ENCODE measurements at places on chromosomes 13 and 19.

DNA sequence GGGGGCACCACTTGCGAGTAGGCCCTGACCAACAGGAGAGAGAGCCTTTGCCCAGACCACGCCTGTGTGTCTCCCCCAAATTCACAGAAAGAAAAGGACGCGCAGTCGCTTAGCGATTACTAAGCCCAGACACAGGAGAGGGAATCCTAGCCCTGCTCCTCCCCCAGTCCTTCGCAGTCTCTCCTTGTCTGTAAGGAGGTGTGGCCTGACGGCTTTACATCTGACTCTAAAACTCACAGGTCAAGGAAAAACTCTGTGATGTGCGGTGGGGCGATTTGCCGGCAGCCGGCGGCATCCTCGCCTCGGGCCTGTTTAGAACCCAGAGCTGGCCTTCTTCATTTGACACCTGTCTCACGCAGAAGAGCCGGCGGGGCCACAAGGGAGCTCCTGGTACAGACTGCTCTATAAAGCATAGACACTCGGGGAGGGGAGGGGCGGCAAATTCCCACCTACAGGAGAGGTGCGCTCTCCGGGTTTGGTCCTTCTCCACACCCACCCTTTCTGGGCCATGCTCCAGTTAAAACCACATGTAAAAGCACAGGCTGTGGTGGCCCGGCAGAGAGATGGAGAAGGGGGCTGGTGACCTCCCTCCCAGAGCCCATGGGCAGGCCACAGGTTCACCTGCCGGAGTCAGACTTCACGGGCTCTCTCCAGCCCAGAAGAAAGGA, 17.8 kb downstream of the GPR12 start:
- peaks cover 35% of the 10 kb centered on the region for H3K27me3 ChIP-seq
- H3K4me3 ChIP-seq = no peak overlapping the region
- H3K36me3 ChIP-seq = no peaks in the 10 kb centered on the region
- H3K4me1 ChIP-seq = no peaks in the 10 kb centered on the region
- no peak overlapping the region for H3K27ac ChIP-seq

GRCh38 chr19:4763021-4763420, 28.5 kb upstream of the FEM1A start:
- peaks cover 30% of the 10 kb centered on the region for H3K27me3 ChIP-seq
- no peak overlapping the region for H3K27ac ChIP-seq
- peaks cover 6% of the 10 kb centered on the region for H3K36me3 ChIP-seq
- no peak overlapping the region for H3K4me3 ChIP-seq

DNA sequence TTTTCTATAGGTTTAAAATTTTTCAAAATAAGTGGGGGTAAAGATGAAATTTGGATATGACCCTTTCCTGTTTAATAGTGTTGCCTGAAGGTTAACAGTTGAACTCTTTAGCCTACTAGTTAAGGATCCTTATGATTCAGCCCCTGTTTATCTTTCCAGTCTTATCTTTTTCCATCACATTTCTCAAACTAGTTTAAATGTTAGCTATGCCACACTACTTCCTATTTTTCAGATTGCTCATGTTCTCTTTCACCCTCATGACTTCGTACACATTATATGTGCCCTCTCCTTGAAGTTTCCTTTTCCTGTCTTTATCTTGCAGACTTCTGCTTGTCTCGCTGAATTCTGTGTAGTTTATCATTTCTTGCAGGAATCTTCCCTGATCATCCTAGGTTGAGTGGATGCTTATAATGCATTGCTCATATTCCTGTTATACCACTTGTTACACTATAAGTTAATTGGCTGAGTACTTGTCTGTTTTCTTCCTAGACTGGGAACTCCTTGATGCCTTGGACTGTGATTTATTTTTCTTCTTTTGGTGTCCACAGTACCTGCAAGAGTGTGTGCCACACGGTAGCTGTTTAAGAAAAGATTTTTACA, 86.7 kb downstream of the FNDC3A start:
- peaks cover 14% of the 10 kb centered on the region for H3K4me1 ChIP-seq
- peaks cover 6% of the 10 kb centered on the region for H3K36me3 ChIP-seq
- H3K27me3 ChIP-seq = no peaks in the 10 kb centered on the region
- peak overlapping the region; percentile 3 for H3K27ac ChIP-seq
- no peak for DNase-seq

DNA sequence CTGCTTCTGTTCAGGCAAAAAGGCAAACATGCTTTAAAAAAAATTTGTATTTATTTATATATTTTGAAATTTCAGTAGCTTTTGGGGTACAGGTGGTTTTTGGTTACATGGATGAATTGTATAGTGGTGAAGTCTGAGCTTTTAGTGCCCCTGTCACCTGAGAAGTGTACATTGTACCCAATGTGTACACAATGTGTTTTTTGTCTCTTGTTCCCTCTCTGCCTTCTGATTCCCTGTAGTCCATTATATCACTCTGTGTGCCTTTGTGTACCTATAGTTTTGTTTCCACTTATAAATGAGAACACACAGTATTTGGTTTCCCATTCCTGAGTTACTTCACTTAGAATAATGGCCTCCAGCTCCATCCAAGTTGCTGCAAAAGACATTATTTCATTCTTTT, 77.4 kb downstream of the PDS5B start:
- no peak for DNase-seq
- H3K4me1 ChIP-seq = no peaks in the 10 kb centered on the region
- no peak overlapping the region for H3K4me3 ChIP-seq
- no peak overlapping the region for H3K27ac ChIP-seq
- H3K27me3 ChIP-seq = no peaks in the 10 kb centered on the region

DNA sequence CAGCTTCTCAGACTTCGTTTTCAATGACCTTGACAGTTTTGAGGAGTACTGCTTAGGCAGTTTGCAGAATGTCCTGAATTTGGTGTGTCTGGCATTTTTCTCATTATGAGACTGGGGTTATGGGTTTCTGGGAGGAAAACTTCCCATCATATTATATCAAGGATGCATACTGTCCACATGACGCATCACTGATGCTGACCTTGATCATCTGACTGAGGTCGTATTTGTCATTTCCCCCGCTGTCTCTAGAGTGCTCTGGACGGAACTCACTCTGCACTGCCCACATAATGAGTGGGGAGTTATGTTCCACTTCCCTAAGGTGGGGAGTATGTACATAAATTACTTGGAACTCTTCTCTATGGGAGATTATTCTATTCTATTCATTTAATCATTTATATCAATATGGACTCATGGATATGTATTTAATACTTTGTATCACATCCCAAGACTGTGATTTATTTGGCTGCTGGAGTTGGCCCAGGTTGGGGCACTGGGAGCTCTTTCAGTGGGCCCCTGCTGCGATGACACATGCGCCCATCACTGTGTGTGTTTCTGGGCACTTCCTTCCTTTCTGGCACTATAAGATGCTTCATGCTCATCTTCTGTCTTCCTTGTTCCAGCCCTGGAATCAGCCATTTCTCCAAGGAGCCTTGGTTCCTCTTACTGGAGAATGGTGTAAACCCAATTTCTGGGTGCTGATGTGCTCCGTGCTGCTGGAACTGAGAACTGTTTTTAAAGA, 138.6 kb downstream of the MIPEP start:
- H3K4me3 ChIP-seq = peak overlapping the region; percentile 6
- H3K27ac ChIP-seq = peak overlapping the region; percentile 27
- no peak for DNase-seq
- peaks cover 37% of the 10 kb centered on the region for H3K4me1 ChIP-seq
- H3K27me3 ChIP-seq = no peaks in the 10 kb centered on the region

GRCh38 chr19:15934332-15935078, at the start of gene CYP4F11:
Gene CYP4F11 (minus strand): TSS chr19:15934529. CDS start chr19:15934408, 121 bp downstream.
- H3K36me3 ChIP-seq = no peaks in the 10 kb centered on the region
- peaks cover 13% of the 10 kb centered on the region for H3K27me3 ChIP-seq
- DNase-seq = peak; percentile 72

GRCh38 chr13:108932196-108932595, 302.8 kb downstream of the MYO16 start:
- no peak overlapping the region for H3K4me3 ChIP-seq
- H3K36me3 ChIP-seq = no peaks in the 10 kb centered on the region
- no peaks in the 10 kb centered on the region for H3K27me3 ChIP-seq
- peaks cover 7% of the 10 kb centered on the region for H3K4me1 ChIP-seq
- no peak for DNase-seq

DNA sequence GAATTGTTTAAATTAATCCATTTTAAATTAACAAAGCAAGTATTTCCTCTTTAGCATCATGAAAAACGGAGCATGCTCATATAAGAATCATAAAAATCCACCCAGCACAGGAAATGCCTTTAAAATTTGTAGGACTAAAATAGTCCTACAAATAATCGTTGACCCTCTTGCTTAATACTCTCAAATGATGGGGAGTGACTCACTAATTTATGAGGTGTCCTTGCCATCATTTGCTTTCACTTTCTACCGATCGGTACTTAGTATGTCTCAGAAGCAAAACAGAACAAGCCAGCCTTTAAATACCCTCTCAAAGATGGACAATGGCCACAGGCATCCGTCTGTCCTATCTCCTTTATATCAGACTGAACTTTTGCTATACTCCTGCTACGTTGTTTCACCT, 97.2 kb downstream of the SUCLA2 start:
- no peak for DNase-seq
- no peaks in the 10 kb centered on the region for H3K27me3 ChIP-seq
- H3K4me1 ChIP-seq = no peaks in the 10 kb centered on the region
- H3K4me3 ChIP-seq = no peak overlapping the region
- H3K27ac ChIP-seq = no peak overlapping the region
- H3K36me3 ChIP-seq = no peaks in the 10 kb centered on the region

GRCh38 chr19:31352296-31352781, 3.1 kb upstream of the TSHZ3 start:
- H3K4me1 ChIP-seq = no peaks in the 10 kb centered on the region
- no peaks in the 10 kb centered on the region for H3K27me3 ChIP-seq
- no peak overlapping the region for H3K4me3 ChIP-seq
- peaks cover 9% of the 10 kb centered on the region for H3K36me3 ChIP-seq

- no peaks in the 10 kb centered on the region for H3K4me1 ChIP-seq
- no peaks in the 10 kb centered on the region for H3K27me3 ChIP-seq
- no peak for DNase-seq
- H3K27ac ChIP-seq = no peak overlapping the region
- no peak overlapping the region for H3K4me3 ChIP-seq
Measured at GRCh38 chr13:74074723-74075122, 59.5 kb downstream of the KLF12 start.

GRCh38 chr13:100715604-100716003, 41.0 kb upstream of the TMTC4 start:
- DNase-seq = no peak
- no peaks in the 10 kb centered on the region for H3K36me3 ChIP-seq
- no peak overlapping the region for H3K4me3 ChIP-seq

DNA sequence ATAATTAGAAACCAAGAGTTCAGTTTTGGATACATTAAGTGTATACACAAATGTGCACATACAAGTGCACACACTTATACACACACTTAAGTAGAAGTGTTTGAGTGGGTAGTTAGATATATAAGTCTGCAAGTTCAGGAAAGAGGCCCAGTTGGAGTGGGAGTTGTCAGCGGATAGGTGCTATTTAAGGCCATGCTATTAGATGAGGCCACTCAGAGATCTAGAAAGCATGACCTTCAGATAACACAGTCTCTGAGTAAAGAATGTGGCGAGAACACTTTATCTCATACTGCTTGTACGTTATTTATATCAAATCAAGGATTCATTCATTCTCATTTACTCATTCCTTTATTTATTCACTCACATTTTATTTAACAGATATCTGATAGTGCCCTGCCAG, 206.2 kb downstream of the POSTN start:
- no peaks in the 10 kb centered on the region for H3K36me3 ChIP-seq
- DNase-seq = no peak
- no peak overlapping the region for H3K4me3 ChIP-seq
- H3K27me3 ChIP-seq = peaks cover 8% of the 10 kb centered on the region
- H3K27ac ChIP-seq = no peak overlapping the region

GRCh38 chr19:38838986-38839761, 7.6 kb upstream of the ECH1 start:
- no peak for DNase-seq
- peak overlapping the region; percentile 92 for H3K27ac ChIP-seq
- H3K27me3 ChIP-seq = no peaks in the 10 kb centered on the region
- peak overlapping the region; percentile 36 for H3K4me3 ChIP-seq

DNA sequence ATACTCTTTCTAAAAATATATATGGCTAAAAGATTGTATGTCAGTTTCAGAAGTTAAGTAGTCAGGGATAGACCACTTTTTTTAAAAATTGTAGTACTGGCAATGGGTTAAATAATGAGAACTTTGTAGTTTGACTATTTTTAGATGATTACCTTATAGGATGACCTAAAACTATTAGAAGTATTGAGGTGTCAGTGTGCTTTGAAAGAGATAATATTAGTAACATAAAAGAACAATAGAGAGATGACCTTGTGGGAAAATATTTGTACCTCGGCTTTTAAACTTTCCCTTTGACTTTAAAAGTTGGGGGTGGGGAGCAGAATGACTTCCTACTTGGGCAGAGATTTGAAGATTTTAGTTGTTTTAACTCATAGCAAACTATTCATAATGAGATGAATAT, 48.3 kb downstream of the SLAIN1 start:
- no peak overlapping the region for H3K27ac ChIP-seq
- H3K36me3 ChIP-seq = no peaks in the 10 kb centered on the region
- H3K4me3 ChIP-seq = no peak overlapping the region
- H3K4me1 ChIP-seq = no peaks in the 10 kb centered on the region
- no peaks in the 10 kb centered on the region for H3K27me3 ChIP-seq
- DNase-seq = no peak

- peaks cover 81% of the 10 kb centered on the region for H3K27me3 ChIP-seq
- peaks cover 3% of the 10 kb centered on the region for H3K36me3 ChIP-seq
- H3K27ac ChIP-seq = peak overlapping the region; percentile 5
- peaks cover 8% of the 10 kb centered on the region for H3K4me1 ChIP-seq
- H3K4me3 ChIP-seq = peak overlapping the region; percentile 36
Measured at GRCh38 chr19:17680230-17680722, 7.9 kb downstream of the UNC13A start.

- H3K36me3 ChIP-seq = peaks cover 5% of the 10 kb centered on the region
- peaks cover 9% of the 10 kb centered on the region for H3K4me1 ChIP-seq
- no peaks in the 10 kb centered on the region for H3K27me3 ChIP-seq
- no peak overlapping the region for H3K27ac ChIP-seq
Measured at GRCh38 chr13:77143431-77143830, 116.5 kb upstream of the FBXL3 start.

- H3K27ac ChIP-seq = no peak overlapping the region
- no peaks in the 10 kb centered on the region for H3K36me3 ChIP-seq
- no peak overlapping the region for H3K4me3 ChIP-seq
- H3K4me1 ChIP-seq = peaks cover 7% of the 10 kb centered on the region
- no peak for DNase-seq
- peaks cover 4% of the 10 kb centered on the region for H3K27me3 ChIP-seq
Measured at GRCh38 chr19:18089726-18090125, 3.0 kb upstream of the IL12RB1 start.

- H3K36me3 ChIP-seq = peaks cover 6% of the 10 kb centered on the region
- no peak for DNase-seq
- H3K27me3 ChIP-seq = no peaks in the 10 kb centered on the region
- no peaks in the 10 kb centered on the region for H3K4me1 ChIP-seq
Measured at GRCh38 chr13:113591750-113592149, 7.2 kb downstream of the TFDP1 start.

DNA sequence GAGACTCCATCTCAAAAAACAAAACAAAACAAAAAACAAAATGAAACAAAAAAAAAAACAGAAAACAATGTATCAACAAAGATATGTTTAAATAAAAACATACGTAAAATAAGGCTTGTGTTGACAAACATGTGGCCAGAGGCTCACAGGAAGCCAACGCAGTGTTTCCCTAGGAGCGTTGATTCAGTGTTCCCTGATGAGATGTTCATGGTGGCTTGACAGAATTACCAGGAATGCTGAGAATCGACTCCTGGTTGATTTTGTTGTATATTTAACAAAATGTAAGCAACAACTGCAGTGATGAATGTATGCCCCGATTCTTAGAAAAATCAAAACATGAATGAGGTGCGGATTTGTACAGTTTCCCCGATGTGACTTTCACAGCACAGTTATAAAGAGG, 8.9 kb upstream of the ZNF787 start:
- H3K36me3 ChIP-seq = peaks cover 6% of the 10 kb centered on the region
- H3K27me3 ChIP-seq = no peaks in the 10 kb centered on the region
- H3K4me3 ChIP-seq = no peak overlapping the region
- H3K27ac ChIP-seq = no peak overlapping the region
- no peaks in the 10 kb centered on the region for H3K4me1 ChIP-seq
